ENCODE measurements at places on chromosomes 11 and 22. TPM values are rescaled to one million over a fixed set of nuclear protein-coding genes. Genes with fewer than 3 reads are reported as not detected.

Gene HBB
- 91.1 TPM for polyA plus RNA-seq

Gene KCNK7
- 0.34 TPM for polyA plus RNA-seq

Gene SLC22A12
- polyA plus RNA-seq = 3.6 TPM

Gene C22orf31
- 1.3 TPM for polyA plus RNA-seq

Gene GSTT2B
- polyA plus RNA-seq = 26.5 TPM

Gene KREMEN1
- polyA plus RNA-seq = 23.5 TPM

Gene IRAG1
- 12.1 TPM for polyA plus RNA-seq

Gene OR8A1
- 0.03 TPM for polyA plus RNA-seq

Gene MMP11
- polyA plus RNA-seq = 15.4 TPM

Gene MMP13
- not detected for polyA plus RNA-seq

Gene TAF10
- polyA plus RNA-seq = 73.7 TPM

Gene PKNOX2
- polyA plus RNA-seq = 15.1 TPM

Gene LYVE1
- 70.5 TPM for polyA plus RNA-seq

Gene TNNT3
- polyA plus RNA-seq = 8.4 TPM

Gene SOX10
- polyA plus RNA-seq = 2.1 TPM

Gene GTSE1
- polyA plus RNA-seq = 20.9 TPM

Gene C11orf91
- polyA plus RNA-seq = not detected

Gene MS4A2
- polyA plus RNA-seq = 0.09 TPM

Gene PIM3
- polyA plus RNA-seq = 26.4 TPM

Gene FIBIN
- 27.8 TPM for polyA plus RNA-seq

Gene ENTHD1
- polyA plus RNA-seq = not detected

Gene B3GAT1
- 4.1 TPM for polyA plus RNA-seq

Gene CASP4
- 15.9 TPM for polyA plus RNA-seq

Gene TMEM121B
- polyA plus RNA-seq = 0.97 TPM

Gene SCGB1C1
- polyA plus RNA-seq = 0.48 TPM

Gene OR5P2
- not detected for polyA plus RNA-seq

Gene CCDC87
- polyA plus RNA-seq = 0.24 TPM

Gene CRYBB2
- 0.41 TPM for polyA plus RNA-seq

Gene OR8G1
- 0.02 TPM for polyA plus RNA-seq

Gene ART5
- 3.9 TPM for polyA plus RNA-seq

Gene OR52I1
- polyA plus RNA-seq = 0.03 TPM

Gene SLC17A6
- not detected for polyA plus RNA-seq

Gene OR51B4
- polyA plus RNA-seq = not detected

Gene DDIAS
- polyA plus RNA-seq = 6.4 TPM

Gene NRXN2
- polyA plus RNA-seq = 22.8 TPM

Gene LMO1
- 0.90 TPM for polyA plus RNA-seq

Gene BTG4
- polyA plus RNA-seq = not detected

Gene ESAM
- polyA plus RNA-seq = 61.9 TPM

Gene CAVIN3
- polyA plus RNA-seq = 14.0 TPM

Gene GNG3
- polyA plus RNA-seq = 3.8 TPM

Gene BARX2
- 1.1 TPM for polyA plus RNA-seq

Gene LGALS12
- 0.29 TPM for polyA plus RNA-seq

Gene CNIH2
- polyA plus RNA-seq = 4.3 TPM

Gene SSTR3
- polyA plus RNA-seq = 0.83 TPM

Gene RAC2
- 7.2 TPM for polyA plus RNA-seq

Gene E2F8
- polyA plus RNA-seq = 6.8 TPM

Gene EFCAB6
- polyA plus RNA-seq = 5.9 TPM

Gene USP2
- 14.9 TPM for polyA plus RNA-seq

Gene KIRREL3
- polyA plus RNA-seq = 2.1 TPM

Gene ROBO4
- polyA plus RNA-seq = 20.5 TPM

Gene MS4A1
- 0.30 TPM for polyA plus RNA-seq

Gene TST
- 64.6 TPM for polyA plus RNA-seq

Gene SCUBE2
- 6.4 TPM for polyA plus RNA-seq

Gene CLDN5
- polyA plus RNA-seq = 20.4 TPM

Gene IFITM10
- polyA plus RNA-seq = 0.11 TPM

Gene EED
- 42.8 TPM for polyA plus RNA-seq

All from left renal cortex interstitium (tissue), 4 donors.